Testis (tissue), 5 donors: ENCODE measurements at places on chromosomes 12 and 14.

GRCh38 chr14:75720116-75720515 is 59.1 kb downstream of the TTLL5 start:
- DNase-seq: no peak

DNA sequence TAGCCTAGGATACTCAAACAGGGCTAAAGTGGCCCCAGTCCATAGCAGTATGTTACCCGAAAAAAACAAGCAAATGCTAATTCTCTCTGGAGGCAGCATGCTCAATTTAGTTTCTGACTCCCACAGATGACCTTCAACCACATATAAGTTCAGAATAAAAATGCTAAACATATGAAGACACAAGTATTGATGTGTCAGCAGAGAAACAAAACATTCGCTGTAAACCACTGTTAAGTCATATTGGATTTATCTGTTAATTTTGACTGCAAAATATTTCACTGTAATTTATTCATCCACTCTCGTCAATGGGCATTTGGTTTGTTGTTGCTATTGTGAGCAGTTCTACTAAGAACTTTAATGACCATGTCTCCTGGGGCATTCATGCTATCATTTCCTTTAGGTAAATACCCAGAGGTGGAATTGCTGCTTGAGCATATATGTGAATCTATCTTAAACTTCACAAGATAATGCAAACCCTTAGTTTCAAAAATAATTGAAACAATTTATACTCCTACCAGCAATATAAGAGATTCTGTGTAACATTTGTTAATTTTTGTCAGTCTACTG is 36.5 kb downstream of the WBP11 start:
- no peak for DNase-seq

- no peak for DNase-seq
Observed at GRCh38 chr14:59116984-59117415, 71.5 kb upstream of the DAAM1 start.

- no peak for DNase-seq
Observed at GRCh38 chr12:47247418-47247817, 167.7 kb upstream of the AMIGO2 start.

DNA sequence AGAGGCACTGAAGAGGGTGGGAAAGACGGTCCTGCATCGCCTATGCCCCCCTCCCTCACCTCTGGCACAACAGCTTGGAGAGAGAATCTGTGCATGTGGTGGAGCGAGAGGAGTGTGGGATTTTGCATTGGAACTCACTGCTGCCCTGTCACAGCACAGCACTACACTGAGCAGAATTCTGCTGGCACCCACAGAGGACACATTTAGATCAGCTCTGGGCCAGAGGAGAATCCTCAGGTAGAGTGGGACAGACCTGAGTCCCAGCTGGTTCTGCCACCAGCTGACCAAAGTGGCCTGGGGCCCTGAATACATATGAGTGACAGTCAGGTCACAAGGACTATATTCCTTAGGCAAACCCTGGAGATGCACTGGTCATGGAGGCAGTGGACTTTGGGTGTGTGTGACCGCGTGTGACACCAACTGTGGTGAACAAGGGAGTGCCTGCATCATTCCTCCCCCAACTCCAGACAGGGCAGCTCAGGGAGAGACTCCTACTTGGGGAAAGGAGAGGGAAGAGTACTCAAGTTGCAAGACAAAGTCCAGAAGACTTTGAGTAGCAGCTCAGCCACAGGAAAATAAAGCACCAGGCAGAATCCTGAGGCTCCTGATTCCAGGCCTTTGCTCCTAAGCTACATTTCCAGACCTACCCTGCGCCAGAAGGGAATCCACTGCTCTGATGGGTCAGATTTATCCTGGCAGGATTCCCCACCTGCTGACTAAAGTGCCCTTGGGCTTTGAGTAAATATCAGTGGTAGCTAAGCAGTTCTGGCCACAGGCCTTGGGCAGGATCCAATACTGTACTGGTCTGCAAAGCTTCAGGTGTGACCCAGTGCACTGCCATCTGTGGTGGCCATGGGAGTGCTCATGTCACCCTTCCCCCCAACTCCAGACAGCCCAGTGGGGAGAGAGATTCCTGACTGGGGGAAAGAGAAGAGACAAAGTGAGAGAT is 10.6 kb upstream of the ACOT1 start:
- DNase-seq: peak; percentile 20

DNA sequence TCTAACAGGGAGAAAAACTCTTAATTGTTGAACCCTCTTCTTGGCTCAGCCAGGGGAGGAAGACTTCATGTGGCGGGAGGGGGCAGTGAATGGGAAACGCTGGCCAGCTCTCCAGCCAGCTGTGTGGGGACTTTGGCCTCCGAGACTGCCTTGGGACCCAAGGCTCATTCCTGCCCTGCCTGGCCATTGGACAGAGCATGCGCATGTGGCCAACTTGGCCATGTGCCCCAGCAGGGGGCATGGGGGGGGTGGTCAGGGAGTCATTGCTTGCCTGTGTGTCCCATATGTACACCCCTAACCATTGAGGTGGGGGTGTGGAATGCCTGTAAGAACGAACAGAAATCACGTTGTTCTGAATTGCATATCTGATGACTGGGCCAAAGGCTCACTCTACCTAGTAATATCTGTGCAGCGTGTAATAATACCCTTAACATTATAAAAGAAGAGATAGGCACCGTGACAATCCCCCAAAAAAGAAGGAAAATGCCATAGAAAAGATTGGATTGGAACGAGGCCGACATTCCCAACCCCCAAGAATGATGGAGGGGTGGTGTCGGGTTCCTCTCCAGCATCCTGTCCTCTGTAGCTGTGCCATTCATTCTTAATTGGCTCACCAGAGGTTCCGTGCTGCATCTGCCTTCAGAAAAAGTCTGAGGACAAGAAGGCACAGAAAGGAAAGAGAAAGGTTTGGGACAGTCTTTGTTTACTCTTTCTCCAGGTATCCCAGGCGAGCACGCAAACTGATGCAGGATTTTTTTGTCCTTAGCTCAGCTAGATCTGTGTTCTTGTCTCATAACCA is 3.5 kb upstream of the FAR2 start:
- DNase-seq: no peak

DNA sequence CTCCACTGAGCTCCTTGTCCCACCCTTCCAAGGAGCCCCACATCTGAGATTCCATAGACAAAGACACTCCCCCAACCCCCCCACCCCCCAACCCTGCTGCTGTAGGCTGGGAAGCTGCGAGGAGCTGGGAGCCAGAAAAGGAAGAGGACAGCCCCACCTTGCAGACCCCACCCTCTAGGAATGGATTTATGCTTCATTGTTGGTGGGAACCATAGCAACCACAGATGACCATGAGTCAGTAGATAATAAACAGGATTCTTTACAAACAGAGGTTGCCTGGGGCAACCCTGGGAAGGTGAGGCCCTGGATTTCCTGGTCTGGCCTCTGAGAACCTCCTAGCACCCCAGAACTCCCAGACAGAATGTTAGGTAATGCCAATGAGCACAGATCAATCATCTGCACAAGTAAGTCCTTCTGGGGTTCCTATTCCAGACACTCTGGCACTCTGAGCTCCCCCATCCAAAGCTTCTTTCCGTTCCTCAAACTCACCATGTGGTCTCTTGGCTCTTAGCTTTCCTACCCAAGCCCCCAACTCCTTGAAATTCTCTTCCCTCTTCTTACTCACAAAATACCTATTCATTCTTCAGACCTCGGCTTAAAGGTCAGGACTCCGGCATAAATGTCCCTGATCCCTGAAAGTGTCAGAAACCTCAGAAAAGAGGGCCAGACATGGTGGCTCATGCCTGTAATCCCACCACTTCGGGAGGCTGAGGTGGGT is 15.2 kb upstream of the PLEKHG6 start:
- no peak for DNase-seq

DNA sequence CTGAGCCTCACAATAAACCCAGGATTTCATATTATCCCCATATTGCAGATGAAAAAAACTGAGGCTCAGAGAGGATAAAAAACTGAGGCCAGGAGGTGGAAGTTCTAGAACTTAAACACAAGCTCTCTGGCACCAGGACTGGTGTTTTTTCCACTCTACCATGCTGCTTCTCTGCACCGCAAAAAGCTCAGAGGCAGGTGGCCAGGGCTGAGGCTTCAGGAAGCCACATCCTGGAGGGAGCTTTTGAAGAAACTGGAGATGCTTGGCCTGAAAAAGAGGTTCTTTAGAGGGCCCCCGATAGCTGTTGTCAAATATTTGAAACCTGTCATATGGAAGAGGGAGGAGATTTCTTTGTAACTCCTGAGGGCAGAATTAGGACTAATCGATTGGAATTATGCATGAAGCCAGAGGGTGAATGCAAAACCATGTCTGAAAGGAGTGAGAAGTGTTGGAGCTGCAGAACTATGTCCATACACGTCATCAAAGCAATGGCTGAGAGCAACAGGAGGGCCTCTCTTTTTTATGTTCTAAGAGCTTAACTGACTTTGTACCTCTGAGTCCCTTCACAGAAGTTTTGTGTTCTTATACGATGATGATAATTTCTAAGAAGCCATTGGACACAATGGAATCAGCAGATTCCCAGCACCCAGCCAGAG is 448.6 kb downstream of the FUT8 start:
- DNase-seq: no peak

DNA sequence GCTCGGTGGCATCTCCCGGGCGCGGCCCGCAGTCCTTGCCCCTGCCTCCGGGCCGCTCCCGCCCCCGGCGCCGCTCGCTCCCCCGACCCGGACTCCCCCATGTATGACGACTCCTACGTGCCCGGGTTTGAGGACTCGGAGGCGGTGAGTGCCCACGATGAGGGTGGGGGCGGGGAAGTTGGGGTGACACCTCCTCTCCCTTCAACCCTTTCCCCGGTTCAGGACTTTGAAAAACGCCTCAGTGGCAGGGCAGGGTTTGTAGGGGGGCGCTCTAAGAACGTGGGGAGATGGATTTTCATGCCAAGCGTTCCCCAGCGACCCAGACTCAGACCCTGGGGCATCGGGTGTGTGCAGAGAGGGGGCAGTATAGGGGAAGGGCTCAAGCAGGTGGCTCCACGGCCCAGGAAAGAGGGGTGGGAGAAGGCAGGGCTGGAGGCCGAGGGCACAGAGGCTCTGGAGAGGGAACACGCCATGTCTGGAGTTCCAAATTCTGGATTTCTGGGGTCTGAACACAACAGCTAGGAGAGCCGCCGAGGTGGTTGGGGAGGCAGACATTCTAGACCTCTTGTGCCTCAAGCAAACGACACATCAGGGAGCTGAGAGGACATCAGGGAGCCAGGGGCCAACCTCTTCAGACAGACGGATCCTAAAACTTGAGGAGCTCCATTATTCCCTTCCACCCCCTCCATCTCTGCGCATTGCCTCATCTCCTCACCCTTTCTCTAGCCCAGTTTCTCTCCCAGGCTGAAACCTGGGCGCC is 715 bp downstream of the CACNB3 start:
- DNase-seq: no peak

- peak; percentile 32 for DNase-seq
Observed at GRCh38 chr12:51320695-51321320, 3.2 kb downstream of the BIN2 start.

- DNase-seq: no peak
Observed at GRCh38 chr14:98598576-98598975, 673.4 kb downstream of the BCL11B start.

- DNase-seq: no peak
Observed at GRCh38 chr12:104746467-104747088, 211.5 kb downstream of the SLC41A2 start.

DNA sequence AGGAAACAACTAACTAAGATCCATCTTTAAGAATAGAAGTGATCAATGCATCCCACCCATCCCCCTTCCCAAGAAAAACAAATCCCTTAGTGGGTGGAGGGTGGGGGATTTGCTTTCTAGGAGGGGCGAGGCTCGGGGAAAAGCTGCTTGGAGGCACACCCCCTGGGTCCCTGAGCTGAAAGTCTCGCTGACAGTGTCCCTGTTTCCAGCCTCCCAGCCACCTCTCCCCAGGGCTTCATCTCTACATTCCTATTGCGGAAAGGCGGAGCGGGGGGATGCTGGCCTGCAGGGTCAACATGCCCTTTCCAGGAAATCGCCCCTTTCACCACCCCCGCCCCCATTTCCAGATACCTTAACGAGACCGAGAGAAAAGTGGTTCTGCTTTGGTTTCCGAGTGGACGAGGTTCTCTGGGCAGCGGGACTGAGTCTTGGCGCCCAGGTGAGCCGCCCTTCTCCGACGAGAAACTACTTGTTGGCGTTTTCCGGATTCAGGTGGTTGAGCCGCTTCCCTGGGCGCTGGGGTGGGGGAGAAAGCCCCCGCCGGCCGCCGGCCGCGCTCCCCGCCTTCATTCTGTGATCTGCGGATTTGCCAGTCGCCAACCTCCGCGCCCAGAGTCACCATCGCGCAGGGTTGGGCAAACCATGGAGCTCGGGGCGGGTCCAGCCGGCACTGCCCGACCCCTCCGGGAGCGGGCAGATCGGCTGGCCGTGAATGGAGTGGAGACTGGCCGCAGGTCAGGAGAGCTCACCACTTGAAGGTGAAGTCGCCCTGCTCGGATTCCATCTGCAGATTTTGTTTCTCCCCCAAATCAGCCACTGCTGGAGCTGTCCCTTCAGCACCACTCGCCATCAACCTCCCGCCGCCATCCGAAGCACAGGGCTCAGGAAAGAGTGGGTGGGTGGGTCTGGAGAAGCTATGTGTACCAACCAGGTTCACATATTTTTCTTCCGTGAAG is 505 bp downstream of the KCNC2 start:
- DNase-seq: peak; percentile 25

GRCh38 chr14:38618514-38618913 is 362.6 kb upstream of the CLEC14A start:
- no peak for DNase-seq

DNA sequence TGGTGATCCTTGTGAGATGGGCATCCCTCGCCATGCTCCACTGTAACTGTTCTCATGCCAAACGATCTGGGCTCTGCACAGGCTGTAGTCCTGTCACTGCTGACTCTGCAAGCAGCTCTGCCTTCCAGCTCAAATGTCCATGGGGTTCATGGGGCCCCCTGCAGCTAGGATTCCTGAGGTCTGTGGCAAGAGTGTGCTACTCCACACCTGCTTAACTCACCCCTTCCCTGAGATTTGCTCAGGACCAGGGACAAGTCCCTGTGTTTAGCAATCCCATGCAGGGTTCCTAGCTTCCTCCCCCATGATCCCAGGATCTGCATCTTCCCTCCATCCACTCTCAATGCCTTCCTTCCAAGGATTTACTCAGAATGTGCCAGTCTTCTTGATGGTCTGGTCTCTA is 241.0 kb downstream of the ASCL1 start:
- no peak for DNase-seq

DNA sequence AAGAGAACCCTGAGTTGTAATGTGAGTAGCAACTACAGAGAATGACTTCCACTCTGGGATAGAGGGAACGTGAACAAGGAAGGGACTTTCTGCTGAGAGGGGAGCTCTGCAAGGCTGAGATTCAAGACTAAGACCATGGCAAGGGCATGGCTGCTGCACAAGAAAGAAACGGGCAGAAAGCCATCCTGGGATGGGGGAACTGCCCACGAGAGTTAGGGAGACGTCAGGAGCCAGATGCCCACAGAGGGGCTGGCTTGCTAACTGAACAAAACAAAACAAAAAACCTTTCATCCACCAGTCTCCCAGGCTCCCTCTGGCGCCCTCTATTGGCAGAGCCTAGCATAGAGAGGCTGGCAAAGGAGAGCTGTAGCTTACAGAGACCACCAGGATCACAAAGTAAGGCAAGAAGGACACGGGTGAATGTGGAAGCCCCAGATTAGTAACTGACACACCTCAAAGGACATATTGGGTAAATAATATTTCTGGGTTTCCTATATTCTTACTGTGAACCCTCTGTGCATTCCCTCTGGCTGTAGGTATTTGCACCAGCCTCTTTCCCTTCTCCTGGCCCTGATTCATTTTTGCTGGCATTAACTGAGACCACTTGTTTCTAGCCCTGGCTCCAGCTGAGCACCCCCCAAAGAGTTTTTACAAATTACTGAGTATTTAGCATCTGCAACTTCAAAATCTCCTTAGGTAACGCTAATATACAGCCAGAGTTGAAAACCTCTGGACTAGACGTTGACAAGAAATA is 338.3 kb downstream of the EMP1 start:
- peak; percentile 81 for DNase-seq
